Temporal lobe (tissue), 4 donors: ENCODE measurements at places on chromosomes 5 and 9. TPM values are rescaled to one million over a fixed set of nuclear protein-coding genes. Genes with fewer than 3 reads are reported as not detected.

The SLC46A2 gene
- total RNA-seq, result not detected

The PCDHGC4 gene
- total RNA-seq, result 87.3 TPM

The GCNT4 gene
- total RNA-seq, result 0.74 TPM

The KIF20A gene
- total RNA-seq, result 2.2 TPM

The SLC23A1 gene
- not detected for total RNA-seq

The PKD2L2 gene
- under 0.01 TPM for total RNA-seq

The GABRA6 gene
- 0.25 TPM for total RNA-seq

The TEX48 gene
- total RNA-seq, result not detected

The TBC1D9B gene
- 31.0 TPM for total RNA-seq

The ENTPD8 gene
- total RNA-seq, result not detected

The IFNA2 gene
- not detected for total RNA-seq

The MOB3B gene
- total RNA-seq, result 7.6 TPM

The ZFP37 gene
- total RNA-seq, result 21.9 TPM

The FOXI1 gene
- total RNA-seq, result not detected

The WNK2 gene
- 30.7 TPM for total RNA-seq

The CENPK gene
- total RNA-seq, result 5.4 TPM
